ENCODE measurements at places on chromosomes 3 and 15.

- no peak for DNase-seq
Measured at GRCh38 chr3:83065851-83066460, 1304.5 kb upstream of the GBE1 start.

- DNase-seq, result peak; percentile 23
Measured at GRCh38 chr3:94069194-94069813, 6.4 kb downstream of the NSUN3 start.

- DNase-seq, result no peak
Measured at GRCh38 chr3:44237665-44238064, 4.0 kb upstream of the TOPAZ1 start.

DNA sequence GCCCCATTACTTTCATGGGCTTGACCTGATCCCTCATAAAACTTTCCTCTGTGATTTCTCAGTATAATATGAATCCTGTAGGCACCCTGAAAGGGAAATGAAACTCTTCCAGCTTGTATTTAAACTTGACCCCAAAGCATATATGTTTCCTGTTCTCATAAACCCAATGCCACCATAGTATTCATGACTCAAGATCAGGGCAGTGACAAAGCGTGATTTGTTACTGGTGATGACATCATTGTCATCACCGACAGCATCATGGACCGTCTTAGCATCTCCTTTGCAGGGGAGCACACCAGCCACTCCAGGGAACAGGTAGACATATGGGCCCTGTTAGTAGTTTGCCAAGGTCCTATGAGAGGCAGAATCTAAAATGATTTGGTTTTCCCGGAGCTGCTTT, 741.2 kb downstream of the NR2F2 start:
- DNase-seq, result no peak

DNA sequence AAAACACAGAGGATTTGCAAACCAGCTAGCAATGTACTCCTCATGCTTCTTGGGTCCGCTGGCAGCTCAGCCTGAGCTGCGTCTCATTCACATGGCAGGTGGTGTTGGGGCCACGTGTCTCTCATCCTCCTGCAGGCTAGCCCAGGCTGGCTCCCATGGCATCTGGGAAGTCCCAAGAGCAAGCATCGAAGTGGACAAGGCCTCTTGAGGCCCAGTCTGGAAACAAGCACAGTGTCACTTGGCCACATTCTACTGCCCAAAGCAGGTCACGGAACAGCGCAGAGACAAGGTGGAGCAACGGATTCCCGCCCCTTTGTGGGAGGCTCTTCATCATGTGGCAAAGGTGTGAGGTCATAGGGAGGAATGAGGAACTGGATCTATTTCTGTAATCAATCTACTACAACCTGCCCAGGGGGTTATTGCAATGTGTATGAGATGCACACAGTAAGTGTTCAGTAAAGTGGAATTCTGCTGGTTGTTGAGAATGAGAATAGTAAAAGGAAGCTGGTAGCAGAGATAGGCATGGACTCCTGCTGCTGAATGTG, 128.3 kb downstream of the TPRA1 start:
- DNase-seq, result no peak

GRCh38 chr15:69088300-69088965, 72.0 kb upstream of the GLCE start:
- DNase-seq, result no peak

DNA sequence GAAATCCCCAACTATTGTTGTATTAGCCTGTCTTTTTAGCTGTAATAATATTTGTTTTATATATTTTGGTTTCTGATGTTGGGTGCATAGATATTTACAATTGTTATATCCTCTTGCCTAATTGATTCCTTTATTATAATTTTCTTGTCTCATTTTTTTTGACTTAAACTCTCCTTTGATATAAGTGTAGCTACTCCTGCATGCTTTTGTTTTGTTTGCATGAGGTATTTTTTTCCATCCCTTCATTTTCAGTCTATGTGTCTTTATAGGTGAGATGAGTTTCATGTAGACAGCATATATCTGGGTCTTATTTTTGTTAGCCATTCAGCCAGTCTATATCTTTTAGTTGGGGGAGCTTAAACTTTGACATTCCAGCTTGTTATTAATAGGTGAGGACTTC, 37.4 kb downstream of the FAIM start:
- no peak for DNase-seq

- peak; percentile 14 for DNase-seq
Measured at GRCh38 chr3:116340680-116341216, 104.5 kb downstream of the LSAMP start.

DNA sequence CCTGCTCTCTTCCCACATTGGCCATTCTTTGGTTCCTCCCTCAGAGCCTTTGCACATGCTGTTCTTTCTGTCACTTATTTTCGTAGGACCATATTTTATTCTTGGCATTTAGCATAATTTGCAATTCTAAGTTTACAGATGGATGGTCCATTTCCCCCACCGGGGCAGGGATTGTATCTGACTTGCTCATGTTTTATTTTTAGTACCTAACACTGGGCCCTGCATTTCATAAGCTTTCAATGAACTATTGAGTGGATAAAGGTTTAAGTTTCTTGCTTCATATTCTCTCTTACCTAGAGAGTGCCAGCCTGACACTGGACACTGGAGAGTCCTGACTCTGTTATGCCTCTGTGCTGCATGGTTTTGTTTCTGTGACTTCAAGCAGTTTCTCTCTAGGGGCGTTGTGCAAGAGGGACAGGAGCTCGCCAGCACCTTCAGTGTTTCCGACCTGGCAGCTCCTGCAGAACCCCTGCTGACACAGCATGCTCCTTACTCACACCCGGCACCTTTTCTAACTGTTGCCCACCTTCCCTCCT, 87.4 kb downstream of the FLNB start:
- no peak for DNase-seq

GRCh38 chr3:98445949-98446406, 17.0 kb upstream of the OR5K1 start:
- no peak for DNase-seq

GRCh38 chr3:26621906-26622620, 509 bp upstream of the LRRC3B start:
- peak; percentile 6 for DNase-seq

- no peak for DNase-seq
Measured at GRCh38 chr3:8709287-8709686, 24.3 kb upstream of the CAV3 start.

DNA sequence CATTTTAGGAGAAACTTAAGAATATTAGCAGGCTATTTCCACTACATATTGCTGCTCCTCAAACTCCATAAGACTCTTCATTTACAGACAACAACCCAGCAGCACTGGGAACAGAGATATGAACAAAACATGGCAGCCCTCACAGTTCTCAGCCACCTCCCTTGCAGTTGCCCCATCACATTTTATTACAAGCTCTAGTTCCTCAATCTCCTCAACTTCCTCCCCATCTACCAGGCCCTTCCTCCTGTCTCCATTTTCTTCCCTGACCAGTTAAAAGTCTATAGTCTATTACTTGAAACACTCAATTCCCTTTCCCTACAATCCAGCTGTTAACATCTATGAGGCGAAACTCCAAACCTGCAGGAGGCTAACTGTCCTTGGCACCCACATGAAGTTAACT, 412.5 kb downstream of the TBC1D5 start:
- DNase-seq, result no peak

- no peak for DNase-seq
Measured at GRCh38 chr15:75834021-75834420, 9.2 kb upstream of the UBE2Q2 start.

DNA sequence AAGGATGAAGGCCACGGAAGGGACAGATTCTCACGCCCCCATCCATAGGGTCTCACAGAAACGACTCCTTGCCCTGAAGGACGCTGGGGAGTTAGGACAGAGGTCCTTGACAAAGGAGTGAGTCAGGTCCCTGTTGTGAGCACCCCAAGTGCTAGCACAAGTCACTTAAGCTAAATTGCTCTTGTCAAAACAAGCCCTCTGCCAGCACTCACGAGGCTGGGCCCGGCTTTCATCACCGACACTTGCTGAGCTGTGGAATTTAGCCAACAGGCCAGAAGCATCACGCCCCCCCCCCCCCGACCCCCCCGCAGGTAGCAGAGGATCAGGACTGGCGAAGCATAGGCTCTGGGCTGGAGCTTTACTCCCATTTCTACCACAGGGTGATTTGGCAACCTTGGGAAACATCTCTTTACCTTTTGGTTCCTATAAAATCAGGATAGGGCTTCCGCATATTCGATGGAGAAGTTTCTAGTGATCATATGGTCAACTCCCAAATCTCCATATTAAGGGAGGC, 75.4 kb downstream of the ADCY5 start:
- DNase-seq, result peak; percentile 27

GRCh38 chr3:32531010-32531647, 28.5 kb upstream of the CMTM6 start:
- DNase-seq, result no peak

DNA sequence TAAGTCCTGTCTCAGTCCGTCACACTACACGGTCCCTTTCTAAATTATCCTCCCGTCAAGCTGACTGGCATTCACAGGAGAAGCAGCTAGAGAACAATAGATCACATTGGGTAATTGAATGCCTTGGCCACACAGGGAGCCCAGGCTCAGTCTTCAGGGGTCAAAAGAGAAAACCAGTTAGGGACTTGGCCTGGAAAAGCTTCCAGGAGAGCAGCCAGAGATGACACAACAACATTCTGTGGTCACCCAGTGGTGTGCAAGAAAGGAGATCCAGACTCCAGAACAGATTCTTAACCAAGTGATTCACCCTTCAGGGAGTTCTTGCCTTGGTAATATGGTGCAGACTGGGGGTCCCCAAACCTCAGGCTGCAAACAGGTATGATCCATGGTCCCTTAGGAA, 15.9 kb downstream of the ARHGAP31 start:
- no peak for DNase-seq

GRCh38 chr15:88648357-88649214, 9.8 kb downstream of the ISG20 start:
- no peak for DNase-seq

GRCh38 chr3:1843111-1843510, 255.6 kb upstream of the CNTN4 start:
- DNase-seq, result no peak

DNA sequence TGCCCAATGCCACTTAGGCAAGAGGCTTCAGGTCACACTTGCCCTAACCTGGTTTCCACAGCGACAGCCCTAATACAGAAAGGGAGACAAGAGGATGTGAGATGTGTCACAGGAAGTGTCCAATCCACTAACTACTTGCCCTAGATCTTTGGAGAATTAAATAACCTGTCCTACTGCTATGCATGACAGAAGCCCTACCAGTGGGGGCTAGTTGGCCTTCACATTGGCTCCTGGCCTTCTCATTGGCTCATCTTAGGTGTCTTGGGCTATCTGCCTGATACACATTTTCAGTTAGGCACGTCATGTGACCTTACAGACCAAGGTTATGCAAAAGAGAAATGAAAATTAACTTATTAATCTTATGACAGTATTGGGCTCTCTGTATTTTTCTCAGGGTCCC, 449.9 kb downstream of the FHIT start:
- DNase-seq, result no peak

GRCh38 chr3:2246873-2247648, 148.4 kb downstream of the CNTN4 start:
- DNase-seq, result no peak

- peak; percentile 72 for DNase-seq
Measured at GRCh38 chr3:157438194-157438730, 1.6 kb downstream of the PTX3 start.

GRCh38 chr3:64717872-64718613, 30.2 kb upstream of the ADAMTS9 start:
- DNase-seq, result no peak

DNA sequence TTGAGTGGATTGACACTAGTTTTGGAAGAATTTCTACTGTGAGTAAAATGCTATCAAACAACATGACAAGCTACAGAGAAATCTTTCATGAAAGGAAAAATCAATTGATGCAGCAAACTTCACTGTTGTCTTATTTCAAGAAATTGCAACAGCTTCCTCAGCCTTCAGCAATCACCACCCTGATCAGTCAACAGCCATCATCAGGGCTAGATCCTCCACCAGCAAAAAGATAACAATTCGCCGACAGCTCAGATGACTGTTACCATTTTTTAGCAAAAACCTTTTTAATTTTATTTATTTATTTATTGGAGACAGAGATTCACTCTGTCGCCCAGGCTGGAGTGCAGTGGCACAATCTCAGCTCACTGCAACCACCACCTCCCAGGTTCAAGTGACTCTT, 44.0 kb downstream of the MLH1 start:
- no peak for DNase-seq

- no peak for DNase-seq
Measured at GRCh38 chr3:141735176-141735575, 2.9 kb upstream of the RNF7 start.

DNA sequence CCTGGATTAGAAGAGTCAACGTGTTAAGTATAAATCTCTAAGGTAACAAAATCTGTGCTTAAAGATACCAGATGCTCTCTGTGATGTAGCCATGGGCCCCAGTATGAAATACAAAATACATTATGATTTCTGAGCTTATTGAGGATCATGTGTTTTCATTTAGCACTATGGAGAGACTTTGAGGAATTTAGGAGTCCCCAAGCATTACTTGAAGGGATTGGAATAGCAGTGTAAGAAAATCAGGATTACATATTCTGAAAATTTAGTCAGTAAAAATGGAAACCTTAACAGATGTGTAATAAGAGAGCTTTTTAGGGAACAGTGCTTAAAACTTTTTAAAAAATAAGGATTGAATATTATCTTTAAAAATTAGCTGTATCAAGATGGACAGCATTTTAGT, 35.5 kb downstream of the ECT2 start:
- DNase-seq, result no peak

DNA sequence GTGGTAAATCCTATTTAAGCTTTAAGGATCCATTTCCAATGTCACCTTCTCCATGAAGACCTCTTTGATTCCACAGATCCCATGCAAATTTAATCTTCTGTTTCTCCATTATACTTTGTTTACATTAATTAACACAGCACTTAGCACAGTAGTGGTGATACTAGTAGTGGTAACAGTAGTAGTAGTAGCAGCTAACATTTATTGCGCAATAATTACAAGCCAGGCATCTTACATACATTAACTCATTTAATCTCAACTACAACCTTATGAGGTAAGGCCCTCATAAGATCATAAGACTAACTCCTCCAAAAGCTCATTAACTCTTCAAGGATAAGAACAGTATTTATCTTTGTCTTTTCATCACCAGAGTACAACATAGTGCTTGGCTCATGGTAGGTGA, 54.8 kb upstream of the FSIP1 start:
- DNase-seq, result no peak

- DNase-seq, result peak; percentile 59
Measured at GRCh38 chr3:71304684-71305083, 278.8 kb downstream of the FOXP1 start.

DNA sequence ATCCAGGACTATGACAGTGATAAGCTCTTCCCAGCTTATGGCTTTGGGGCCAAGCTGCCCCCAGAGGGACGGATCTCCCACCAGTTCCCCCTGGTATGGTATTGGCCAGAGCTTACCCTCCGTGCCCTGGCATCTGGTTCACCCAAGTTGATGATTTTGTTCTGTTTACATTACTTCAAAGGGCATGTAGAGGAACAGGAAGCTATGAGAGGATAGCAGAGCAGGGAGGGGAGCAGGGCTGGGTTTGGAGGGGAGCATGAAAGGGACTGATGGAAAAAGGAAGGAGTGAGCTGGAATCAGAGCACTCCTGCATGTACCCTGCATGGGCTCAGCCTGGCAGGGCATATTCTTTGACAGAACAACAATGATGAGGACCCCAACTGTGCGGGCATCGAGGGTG, 13.4 kb upstream of the BRPF1 start:
- no peak for DNase-seq

GRCh38 chr3:178127221-178127620, 409.0 kb upstream of the KCNMB2 start:
- no peak for DNase-seq

- DNase-seq, result no peak
Measured at GRCh38 chr15:25713736-25714537, 149.2 kb downstream of the ATP10A start.

All from NCI-H524 (cell line).